ENCODE measurements at places on chromosomes 7 and 10. TPM values are rescaled to one million over a fixed set of nuclear protein-coding genes. Genes with fewer than 3 reads are reported as not detected.

- no peak for DNase-seq
Observed at GRCh38 chr10:74936577-74937265, 110.3 kb downstream of the KAT6B start.

The TMEM196 gene
- not detected for polyA plus RNA-seq

The SEMA3C gene
- 36.1 TPM for polyA plus RNA-seq

DNA sequence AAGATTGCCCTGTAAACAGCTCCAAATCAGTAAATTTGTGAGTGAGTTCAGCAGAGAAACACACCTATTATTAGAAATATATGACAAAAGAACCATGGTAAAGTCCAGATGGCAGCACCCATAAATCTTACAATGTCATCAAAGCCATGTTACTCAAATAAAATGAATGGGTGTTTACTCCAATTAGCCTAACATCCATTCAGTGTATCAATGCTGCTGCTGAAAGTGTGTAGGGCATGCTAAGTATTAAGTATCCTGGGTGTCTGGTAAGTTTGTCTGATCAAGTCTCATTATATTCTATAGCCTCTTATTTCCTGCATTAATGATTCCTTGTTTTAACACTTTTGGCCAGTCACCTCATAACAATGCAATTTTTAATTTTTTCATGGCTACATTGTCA is 185.5 kb upstream of the STEAP4 start:
- no peak for DNase-seq

DNA sequence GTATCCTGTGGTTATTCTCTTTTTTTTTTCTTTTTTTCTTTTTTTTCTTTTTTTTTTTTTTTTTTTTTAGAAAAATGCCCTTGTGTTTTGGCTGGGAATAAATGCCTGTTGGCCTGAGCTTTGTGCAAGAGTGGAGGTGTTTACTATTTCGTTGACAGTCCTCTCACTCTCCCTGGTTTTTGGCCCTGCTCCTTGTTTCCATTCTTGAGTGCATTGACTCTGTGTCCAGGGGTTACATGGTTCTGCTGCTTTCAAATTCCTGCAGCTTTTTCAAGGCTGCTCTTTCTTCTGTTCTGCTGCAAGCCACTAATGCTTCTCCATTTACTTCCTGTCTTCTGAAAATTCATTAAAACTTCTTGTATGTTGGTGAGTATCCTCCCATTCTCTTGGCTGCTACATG is 59.7 kb upstream of the TBX20 start:
- DNase-seq = no peak
